ENCODE measurements at places on chromosomes 11 and 22.

GRCh38 chr22:27303718-27304117 lies 497.8 kb downstream of the MN1 start:
- DNase-seq = no peak

DNA sequence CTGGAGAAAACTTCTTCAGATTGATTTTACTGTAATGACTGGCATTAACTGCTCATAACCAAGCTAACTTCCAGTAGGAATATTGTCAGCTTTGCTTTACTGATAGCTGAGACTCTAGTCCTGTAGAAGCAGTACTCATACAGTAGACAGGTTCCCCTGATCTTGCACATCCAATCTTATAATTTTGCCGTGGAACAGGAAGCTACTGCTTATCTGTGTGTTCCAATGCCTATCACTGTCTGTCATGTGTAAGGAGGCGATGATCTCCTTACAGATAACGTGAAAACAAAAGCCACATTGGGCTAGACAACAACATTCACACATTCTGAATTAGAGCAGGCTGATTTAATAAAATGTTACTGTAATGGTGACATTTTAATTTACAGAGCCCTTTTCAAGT lies 13.2 kb downstream of the HSD17B12 start:
- DNase-seq = no peak

- DNase-seq = no peak
Observed at GRCh38 chr11:44133335-44133946, 38.0 kb downstream of the EXT2 start.

GRCh38 chr11:101442936-101443521 lies 140.8 kb downstream of the TRPC6 start:
- no peak for DNase-seq

DNA sequence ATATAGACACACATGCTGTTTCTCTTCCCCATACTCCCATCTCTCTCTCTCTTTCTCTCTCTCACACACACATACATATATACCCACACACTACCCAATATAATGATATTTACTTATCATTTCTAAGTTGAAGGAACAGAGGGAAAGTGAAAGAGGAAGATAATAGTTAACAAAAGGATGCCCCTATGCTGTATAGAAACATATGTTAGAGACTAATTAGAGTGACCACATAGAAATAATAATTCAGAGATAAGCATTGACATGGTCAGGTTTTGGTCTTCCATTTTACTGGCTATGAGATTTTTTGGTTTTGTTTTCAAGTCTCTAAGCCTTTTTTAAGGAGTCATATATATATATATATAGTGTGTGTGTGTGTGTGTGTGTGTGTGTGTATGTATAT lies 445.7 kb upstream of the CHORDC1 start:
- no peak for DNase-seq

DNA sequence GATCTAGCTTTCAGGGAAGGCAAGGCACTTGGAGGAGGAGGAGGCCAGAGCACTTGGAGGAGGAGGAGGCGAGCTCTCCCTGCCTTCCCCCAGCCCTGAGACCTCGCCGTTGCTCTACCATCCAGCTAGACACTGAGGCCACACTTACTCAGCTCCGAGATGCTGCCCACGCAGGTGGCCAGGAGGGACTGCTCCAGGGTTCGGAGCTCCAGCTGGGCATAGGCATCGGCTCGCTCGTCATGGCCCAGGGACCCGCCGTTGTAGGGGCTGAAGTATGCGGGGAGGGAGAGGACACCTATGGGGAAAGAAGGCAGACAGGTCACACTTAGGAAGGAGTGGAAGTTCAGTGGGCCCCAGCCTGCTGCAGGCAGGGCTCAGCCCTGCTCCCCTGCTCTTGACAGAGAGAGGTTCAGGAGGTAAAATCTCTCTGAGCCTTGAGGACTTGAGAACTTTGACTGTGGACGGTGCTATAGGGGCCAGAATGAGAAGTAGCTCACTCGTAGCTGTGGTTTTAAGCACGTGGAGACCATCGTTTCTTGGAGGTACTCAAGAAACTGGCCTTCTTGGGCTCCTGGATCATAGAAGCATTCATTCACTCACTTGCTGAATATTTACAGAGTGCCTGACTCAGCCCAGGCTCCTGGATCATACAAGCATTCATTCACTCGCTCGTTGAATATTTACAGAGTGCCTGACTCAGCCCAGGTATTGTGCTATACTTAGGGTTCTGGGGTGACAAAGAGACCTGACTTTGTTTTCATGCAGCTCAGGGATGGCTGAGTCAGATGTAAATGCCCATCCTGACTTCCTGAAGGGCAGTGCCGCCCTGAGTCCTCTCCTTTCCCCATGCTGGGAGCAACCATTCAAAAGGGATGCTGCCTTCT lies 99.2 kb downstream of the NAT10 start:
- DNase-seq = no peak

- no peak for DNase-seq
Observed at GRCh38 chr11:100574894-100575769, 112.0 kb upstream of the ARHGAP42 start.

- no peak for DNase-seq
Observed at GRCh38 chr11:64456509-64457320, 97.8 kb downstream of the RPS6KA4 start.

GRCh38 chr11:117315285-117316196 lies 515 bp downstream of the BACE1 start:
- no peak for DNase-seq

- DNase-seq = no peak
Observed at GRCh38 chr22:43994006-43994405, 30.1 kb upstream of the PARVB start.

DNA sequence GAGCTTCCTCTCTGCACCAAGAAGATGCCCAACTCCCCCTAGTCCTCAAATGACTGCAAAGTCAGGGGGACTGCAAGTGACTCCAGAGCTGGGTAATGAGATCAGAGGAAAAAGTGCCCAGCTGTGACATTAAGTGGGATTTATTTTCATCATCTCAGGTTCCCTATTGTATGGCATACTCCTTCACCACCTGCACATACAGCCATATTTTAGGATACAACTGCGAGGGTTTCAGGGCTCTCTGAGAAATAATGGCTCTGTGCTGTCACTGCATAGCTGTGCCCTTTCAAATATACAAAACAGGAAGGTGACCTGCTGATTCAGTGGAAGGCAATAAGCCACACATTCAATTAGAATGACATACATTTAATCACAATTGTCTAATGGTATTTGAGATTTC lies 45.6 kb upstream of the PLET1 start:
- DNase-seq = no peak

GRCh38 chr11:90757849-90758494 lies 535.1 kb upstream of the CHORDC1 start:
- DNase-seq = no peak

DNA sequence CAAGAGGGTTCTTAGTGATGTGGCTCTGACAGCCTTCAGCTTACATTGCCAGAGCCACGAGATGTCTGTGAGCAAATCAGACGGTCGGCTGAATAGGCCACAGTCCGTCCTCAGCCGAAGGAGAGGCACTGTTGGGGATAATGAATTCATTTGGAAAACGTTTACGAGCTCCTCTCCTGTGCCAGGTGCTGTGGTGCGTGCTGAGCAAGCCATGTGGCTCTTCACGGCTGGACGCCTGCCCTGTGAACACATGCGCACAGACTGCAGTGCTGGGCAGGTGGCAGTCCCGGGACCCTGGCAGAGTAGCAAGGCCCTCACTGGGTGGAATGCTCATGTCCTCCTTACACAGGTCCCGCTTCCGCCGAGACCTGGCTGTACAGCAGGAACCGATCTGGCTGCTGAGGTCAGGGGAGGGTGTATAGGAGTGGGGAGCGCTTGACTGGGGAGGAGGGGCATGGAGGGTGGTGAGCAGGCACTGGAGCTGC lies 6.8 kb downstream of the TBC1D22A start:
- no peak for DNase-seq

GRCh38 chr22:29306835-29307595 lies 565 bp downstream of the GAS2L1 start:
- no peak for DNase-seq
